HepG2 (cell line): ENCODE measurements at places on chromosomes 2 and 18. TPM values are rescaled to one million over a fixed set of nuclear protein-coding genes. Genes with fewer than 3 reads are reported as not detected.

The RTKN gene
- 107 and 159 TPM in 2 replicates for total RNA-seq

The SH2D6 gene
- 0.11 and 0.29 TPM in 2 replicates for total RNA-seq

The SERPINB13 gene
- total RNA-seq = not detected in 2 replicates

The ECEL1 gene
- not detected in 2 replicates for total RNA-seq

The ZNF407 gene
- 8.3 and 8.7 TPM in 2 replicates for total RNA-seq

The KIF3C gene
- 3.4 and 3.6 TPM in 2 replicates for total RNA-seq
